ENCODE measurements at places on chromosomes 5 and 9.

DNA sequence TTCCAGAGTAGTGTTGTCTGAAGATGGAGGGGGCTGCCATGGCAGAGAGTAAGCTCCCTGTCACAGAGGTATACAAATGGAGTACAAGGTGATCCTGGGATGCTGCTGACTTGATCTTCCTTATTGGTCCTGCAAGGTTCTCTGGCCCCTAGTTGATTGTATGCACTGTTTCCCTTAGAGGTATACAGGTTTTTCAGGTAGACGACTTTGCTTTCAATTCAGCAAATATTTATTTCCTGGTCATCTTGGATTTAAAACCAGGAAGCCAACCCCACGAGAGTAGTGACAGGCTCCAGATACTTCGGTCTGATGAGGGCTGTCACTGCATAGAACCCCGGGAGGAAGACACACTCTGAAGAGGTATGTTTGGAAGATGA lies 16.5 kb upstream of the TRIM14 start:
- DNase-seq = no peak

DNA sequence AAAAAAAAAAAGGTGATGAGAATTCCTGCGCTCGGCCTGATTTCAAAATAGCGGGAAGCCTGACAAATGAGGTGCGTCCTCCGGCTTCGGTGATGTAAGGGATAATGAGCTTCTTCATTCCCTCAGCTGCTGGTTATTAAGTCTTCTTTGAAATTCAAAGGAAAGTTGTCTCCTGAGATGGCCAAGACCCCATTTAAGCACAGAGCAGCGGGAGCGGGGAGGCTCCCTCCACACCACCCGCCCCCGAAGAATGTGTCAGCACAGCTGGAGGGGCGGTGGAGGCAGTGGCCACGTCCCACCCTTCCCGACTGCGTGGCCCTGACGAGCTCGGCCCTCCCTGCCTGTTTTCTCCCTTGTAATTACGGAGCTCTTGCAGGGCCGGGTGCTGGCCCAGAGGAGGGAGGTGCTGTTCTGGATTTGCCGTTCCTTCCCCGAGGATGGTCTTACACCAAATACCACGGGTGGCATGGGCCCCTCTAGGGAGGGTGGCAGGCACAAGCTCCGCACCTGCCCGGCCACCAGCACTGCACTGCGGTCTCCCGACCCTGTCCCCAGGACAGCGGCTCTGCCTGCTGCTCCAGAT lies 31.0 kb downstream of the SLC9A3 start:
- DNase-seq = no peak

GRCh38 chr9:112925058-112925641 lies 34.5 kb upstream of the SLC46A2 start:
- DNase-seq = peak; percentile 43

- DNase-seq = no peak
Observed at GRCh38 chr5:179804555-179804947, 2.1 kb downstream of the MGAT4B start.

DNA sequence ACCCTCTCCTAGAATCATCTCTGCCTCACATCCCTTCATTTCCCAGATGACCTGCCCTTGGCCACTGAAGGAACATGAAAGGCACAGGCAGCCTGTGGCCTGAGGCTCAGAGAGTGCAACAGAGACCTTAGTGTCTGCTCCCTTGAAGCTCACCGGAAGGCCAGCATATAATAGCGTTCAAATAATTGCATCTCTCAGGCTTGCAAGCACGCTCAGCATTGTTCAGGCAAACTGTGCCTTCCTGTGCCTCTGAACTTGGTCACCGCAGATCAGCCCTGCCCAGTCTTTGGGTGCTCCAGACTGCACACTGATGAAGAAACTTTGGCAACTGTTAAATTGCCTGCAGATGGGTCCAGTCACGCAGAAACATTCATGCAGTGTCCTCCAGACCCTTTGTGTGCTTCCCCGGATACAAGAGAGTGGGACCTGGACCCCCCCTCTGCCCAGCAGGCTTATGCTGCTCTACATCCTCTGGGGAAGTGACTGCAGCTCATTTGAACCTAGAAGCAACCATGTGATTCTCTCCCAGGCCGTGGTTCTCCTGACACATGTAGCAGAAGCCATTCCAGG lies 216.0 kb upstream of the ANKRD55 start:
- no peak for DNase-seq

DNA sequence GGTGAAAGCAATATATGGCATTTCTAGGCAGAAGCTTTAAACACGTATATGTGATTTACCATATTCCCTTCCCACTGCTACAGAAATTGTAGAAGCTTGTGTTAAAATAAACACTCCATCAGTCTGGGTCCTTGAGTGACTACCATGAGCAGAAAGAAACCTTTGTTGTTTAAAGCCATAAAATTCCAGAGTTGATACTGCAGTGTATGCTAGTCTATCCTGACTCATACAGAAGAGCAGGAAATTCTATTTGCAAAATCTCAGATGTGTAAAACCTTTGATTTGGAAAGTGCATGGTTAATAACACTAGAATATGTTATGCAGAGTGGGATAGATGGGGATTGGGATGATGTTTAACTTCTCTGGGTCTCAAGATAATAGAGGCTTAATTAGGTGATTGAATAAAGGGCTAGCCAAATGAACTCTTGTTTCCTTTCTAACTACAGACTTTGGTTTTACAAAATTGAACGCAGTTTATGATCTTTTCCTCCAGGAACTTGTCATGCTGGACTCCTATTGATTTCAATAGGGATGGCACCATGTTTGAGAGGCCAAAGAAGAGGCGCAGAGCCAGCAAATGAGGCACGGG lies 282.7 kb upstream of the VLDLR start:
- DNase-seq = no peak

- no peak for DNase-seq
Observed at GRCh38 chr9:88092797-88093331, 45.4 kb downstream of the SPATA31C2 start.

DNA sequence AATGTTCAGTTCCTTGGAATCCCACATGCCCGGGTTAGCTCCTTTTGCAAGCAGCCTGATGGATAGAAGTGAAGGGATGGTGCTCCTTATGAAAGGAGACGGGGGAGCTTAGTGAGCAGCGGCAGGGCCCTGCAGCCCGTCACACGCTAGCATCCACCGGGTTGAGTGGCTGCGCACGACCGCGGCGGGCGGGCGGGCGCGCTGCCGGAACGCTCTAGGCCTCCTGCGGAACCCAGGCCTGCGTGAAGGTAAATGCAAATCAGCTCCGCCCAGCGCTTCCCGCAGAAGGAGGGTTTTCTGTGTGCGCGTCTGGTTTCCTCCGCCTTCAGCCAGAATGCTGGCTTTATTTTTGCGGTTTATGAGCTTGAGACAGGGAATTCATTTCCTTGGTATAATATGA lies 19.8 kb downstream of the IL12B start:
- peak; percentile 6 for DNase-seq

- DNase-seq = no peak
Observed at GRCh38 chr9:109789971-109790370, 10.0 kb downstream of the PALM2AKAP2 start.

DNA sequence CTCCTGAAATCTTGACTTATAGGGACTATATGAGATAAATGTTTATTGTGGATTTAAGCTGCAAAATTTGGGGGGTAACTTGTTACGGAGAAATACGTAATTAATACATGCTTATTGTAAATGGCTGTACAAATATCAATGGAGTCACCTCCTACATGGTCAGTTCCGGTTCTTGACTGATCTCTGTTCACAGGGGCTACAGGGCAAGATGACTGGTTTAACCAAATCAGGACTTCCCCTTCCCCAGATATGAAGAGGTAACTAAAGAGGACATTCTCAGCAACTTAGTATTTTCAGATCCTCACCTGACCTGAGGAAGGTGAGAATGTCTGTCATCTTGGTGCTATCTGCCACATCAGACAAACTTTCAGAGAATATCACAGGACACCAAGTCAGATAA lies 54.7 kb downstream of the PTCD2 start:
- no peak for DNase-seq

DNA sequence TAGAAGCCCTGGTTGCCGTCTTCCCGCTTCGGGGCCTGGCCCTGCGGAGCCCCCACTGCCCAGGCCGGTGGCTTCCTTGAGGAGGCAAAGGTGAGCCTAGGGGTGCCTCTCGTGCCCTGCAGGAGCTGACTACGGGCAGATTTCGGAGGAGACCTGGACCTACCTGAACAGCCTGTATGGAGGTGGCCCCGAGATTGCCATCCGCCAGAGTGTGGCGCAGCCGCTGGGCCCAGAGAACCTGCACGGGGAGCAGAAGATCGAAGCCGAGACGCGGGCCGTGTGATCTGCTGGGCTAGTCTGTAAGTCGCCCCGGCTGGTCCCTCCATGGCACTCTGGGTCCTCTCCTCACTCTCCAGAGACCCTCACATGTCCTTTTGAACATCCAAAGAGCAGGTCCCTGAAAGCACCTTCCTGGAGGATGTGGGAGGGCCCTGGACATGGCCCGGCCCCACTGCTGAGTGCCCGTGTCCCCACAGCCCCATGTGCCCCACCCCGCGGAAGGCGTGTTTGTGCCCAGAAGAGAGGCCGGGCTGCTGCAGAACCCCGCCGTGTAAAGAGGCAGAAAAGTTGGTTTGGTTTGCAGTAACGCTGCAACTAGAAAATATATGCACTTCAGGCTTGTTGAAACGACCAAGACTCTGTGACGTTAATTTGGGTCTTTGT lies 44.9 kb downstream of the USP20 start:
- no peak for DNase-seq

DNA sequence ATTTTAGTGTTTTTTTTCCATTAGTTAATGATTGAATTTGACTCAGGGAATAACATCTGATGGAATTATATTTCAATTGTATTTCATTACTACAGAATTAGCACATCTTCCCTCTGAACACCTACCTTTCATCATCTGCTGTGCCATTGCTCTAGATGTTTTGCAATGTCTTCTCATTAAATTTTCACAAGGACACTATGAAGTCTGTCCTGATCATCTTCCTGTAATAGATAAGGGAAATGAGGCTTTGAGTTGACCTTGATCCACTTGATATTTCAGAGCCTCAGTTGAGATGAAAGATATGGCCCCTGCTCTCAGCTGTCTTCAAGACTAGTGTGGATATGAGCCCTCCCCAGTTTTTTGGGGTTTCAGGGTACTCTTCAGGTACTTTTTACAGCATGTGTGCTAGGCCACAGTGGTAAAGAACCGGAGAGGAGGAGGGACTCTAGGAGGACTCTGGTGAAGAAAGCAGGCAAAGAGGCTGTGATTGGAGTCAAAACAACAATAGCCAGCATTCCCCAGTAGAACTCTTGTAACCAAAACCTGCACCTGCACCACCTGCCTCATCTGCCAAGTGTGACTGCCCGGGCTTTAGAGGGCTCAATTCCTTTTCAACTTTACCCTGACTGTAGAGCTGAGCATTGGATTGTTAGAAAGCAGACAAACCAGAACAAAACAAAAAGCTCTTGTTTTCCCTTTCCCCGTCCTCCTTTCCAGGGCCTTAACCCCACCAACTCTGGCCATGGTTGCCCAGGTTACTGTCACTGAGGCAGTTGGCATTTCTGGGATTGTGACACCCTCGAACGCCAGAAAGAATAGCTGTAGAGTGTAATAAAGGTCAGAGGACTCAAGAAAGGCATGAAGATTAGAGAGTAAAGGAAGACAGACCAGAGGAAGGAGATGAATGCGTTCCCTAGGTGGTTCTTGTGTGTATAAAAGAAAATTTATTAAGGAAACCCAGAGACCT lies 56.3 kb downstream of the ERAP1 start:
- DNase-seq = no peak

DNA sequence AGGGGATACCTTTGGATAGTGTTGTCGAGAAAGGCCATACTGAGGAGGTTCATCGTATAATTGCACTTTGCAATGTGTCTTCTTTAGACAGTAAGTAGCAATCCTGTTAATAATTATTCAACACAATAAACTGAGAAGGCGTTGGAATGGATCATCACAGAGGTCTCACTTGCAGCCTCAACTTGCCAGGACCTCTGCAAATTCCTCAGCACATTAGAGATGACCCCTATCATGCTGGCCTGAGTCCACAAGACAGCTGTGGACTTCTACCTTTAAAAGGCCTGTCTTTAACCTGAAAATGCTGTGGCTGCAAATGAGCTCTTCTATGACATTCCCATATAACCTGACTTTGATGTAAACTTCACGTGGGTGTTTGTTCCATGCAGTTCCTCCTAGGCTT lies 14.1 kb downstream of the SH3TC2 start:
- DNase-seq = no peak

- no peak for DNase-seq
Observed at GRCh38 chr5:104538734-104539133, 976.1 kb upstream of the NUDT12 start.

GRCh38 chr5:139435676-139436075 lies 3.6 kb downstream of the DNAJC18 start:
- DNase-seq = no peak

DNA sequence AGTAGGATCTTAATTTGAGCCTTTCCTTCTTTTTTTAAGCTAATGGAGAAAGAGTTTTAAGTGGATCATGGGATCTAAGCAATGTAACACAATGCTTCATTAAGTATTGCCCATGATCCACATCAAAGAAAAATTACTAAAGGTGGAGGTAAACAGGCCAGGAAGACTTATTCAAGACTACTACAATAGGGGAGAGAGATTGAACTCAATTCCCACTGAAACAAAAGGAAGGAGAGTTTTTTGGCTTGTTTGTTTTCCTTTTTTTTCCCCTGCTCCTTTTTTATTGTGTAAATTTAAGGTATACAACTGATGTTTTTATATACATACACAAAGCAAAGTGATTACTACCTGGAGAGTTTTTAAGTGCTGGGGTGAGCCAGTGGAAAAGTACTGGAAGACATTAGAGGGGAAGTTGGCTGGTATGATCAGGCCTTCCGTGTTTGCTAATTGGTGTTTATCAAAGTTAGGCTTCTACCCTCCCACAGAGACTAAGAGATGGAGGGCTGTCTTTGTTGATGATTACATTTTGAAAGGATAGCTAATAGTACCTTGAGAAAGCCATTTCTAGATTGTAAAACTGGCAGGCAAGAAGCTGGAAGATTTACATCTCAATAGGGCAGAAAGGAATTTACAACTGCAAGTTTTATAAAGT lies 262.7 kb downstream of the CHSY3 start:
- no peak for DNase-seq

GRCh38 chr9:88985616-88986015 lies 5.7 kb upstream of the S1PR3 start:
- DNase-seq = no peak

DNA sequence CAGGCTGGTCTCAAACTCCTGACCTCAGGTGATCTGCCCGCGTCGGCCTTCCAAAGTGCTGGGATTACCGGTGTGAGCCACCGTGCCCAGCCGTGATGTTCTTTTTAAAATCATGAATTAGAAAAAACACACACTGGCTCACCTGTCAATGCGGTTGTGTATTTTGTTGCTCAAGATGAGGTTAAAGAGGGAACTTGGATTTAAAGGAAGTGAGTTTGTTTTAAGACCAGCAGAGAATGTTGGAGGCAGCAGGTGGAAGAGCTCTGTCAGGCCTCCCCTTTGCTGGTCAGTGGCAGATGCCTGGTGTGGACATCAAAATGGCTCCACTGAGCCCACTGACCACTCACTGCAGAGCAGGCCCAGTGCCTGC lies 38.9 kb downstream of the WNK2 start:
- no peak for DNase-seq

GRCh38 chr5:60576425-60576824 lies 123.5 kb downstream of the DEPDC1B start:
- DNase-seq = no peak

DNA sequence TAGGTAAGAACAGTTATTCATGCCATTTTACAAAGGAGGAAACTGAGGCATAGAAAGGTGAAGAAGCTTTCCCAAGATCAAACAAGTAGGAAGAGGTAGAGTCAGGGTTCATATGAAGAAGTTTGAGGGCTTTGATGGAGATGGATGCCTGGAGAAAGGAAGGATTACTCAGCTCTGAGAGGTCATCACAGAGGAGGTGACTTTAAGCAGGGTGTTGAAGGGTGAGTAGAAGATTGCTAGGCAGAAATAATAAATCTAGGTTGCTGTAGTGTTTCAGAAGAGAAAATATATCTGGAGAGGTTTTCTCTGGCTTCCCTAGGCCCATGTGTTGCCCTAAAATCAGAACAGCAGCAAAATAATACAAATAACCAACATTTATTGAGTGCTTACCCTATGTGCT lies 196.3 kb downstream of the PALM2AKAP2 start:
- DNase-seq = no peak
